CD4-positive, alpha-beta T cell treated with Interleukin-17A for 4 hours (primary cell): ENCODE measurements at places on chromosomes 5 and 9.

GRCh38 chr5:163888366-163888765 lies 382.9 kb downstream of the MAT2B start:
- no peak for DNase-seq

GRCh38 chr5:67146574-67146973 lies 50.0 kb downstream of the CD180 start:
- no peak for DNase-seq

- DNase-seq: no peak
Measured at GRCh38 chr9:14434158-14434504, 120.2 kb upstream of the NFIB start.

- peak; percentile 35 for DNase-seq
Measured at GRCh38 chr5:108382784-108383330, 959 bp upstream of the FBXL17 start.

- no peak for DNase-seq
Measured at GRCh38 chr9:93262537-93263310, 78.8 kb downstream of the WNK2 start.

DNA sequence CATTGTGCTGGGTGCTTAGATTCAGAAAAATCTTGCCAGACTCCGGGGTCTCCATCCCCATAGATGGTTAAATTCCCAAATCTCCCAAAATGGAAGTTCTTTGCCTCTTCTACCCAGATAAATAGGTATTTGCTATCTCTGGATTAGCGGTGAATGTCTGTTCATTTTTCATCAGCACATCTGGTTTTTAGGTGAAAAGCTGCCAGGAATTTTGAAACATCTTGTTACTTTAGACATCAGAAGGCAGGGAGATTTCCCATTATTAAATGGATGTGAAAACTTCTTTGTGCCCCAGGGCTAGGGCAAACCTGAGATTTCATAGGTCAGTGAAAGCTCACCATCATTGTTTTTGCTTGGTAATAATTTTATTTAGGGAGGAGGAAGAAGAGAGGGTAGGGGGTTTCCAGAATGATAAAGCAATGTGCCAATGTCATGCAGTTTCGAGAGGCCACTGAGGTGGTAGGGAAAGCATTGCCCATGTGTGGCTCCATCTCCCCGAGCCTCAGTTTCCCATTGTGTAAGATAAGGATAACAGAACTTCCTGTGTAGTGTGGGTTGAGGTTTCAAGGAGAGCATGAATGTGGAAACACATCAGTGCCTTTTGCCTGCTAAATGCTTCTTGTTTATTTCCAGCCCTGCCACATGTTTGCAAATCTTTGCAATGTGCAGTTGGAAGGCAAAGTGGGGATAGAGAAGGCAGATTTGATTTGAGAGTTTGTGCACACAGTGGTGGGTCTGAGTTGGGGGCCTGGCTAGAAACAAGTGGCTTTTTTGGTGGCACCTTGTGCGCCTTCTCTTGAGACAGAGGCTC lies 147.2 kb upstream of the KLF4 start:
- no peak for DNase-seq

DNA sequence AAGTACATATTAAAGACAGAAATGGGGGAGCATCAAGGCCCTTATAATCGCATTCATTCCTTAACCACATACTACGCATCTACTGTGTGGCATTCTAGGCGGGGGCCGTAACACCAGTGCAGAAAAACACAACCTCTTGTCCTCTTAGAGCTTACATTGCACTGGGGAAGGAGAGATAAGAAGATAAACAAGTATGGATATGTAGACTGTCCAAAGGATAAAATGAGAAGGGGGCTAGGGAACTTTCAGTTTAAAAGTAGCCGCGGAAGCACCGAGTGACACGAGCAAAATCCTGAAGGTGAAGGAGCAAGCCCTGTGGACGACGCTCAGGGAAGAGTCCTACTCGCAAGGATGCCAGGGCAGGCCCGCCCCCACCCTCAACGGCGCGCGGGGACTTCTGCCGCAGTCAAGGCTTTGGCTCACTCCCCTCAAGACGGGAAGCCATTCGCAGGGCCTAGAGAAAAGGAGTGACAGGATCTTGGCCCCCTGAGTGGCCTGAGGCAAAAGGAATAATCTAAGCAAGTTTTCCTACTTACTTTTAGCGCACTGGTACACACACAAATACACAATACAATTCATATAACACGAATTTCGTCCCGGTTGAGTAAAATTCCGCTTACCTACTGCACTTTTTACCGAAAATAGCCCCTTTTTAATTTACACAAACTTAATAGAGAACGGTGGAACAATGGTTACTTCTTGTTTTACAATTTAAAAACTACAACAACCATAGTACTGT lies 1.3 kb upstream of the NIPBL start:
- DNase-seq: peak; percentile 54

DNA sequence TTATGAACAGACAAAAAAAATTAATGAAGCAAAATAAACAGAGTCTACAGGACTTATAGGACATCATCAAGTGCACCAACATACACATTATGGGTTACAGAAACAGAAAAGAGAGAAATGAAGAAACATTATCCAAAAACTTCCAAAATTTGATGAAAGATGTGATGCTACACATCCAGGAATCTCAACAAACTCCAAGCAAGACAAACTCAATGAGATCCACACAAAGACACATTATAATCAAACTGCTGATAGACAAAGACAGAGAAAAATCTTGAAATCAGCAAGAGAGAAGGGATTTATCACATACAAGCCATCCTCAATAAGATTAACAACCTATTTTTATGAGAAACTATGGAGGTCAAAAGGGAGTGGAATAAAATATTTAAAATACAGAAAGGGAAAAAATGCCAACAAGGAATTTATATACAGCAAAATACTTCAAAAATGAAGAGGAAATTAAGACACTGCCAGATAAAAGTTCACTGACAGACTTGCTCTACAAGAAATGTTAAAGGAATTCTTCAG lies 101.0 kb downstream of the NR2F1-AS1 start:
- no peak for DNase-seq

- DNase-seq: no peak
Measured at GRCh38 chr5:115673596-115673995, 47.8 kb upstream of the TMED7 start.

DNA sequence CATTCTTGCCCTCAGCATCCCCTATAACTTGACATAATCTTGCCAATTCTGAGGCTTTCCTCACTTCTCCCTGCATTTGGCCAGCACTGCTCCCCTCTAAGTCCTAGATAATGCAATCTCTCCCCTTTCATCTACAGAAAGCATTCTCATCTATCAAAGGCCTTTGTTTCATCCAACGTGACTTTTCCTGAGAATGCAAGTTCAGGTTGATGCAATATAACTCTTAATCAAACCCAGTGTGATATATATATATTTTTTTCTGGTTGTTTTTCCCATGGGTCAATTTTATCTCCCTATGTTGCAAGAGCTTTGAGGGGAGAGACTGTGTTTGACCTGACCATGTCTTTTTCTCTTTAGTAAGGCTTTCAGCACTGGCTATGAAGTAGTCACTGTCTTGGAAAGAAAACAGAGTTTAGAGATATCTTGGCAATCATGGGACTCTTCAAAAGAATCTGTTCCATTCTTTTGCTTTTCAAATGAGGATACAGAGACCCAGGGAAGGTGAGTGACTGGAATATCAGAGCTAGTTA lies 268.6 kb downstream of the TRPM3 start:
- no peak for DNase-seq

- DNase-seq: no peak
Measured at GRCh38 chr9:105006514-105006913, 78.6 kb upstream of the ABCA1 start.

DNA sequence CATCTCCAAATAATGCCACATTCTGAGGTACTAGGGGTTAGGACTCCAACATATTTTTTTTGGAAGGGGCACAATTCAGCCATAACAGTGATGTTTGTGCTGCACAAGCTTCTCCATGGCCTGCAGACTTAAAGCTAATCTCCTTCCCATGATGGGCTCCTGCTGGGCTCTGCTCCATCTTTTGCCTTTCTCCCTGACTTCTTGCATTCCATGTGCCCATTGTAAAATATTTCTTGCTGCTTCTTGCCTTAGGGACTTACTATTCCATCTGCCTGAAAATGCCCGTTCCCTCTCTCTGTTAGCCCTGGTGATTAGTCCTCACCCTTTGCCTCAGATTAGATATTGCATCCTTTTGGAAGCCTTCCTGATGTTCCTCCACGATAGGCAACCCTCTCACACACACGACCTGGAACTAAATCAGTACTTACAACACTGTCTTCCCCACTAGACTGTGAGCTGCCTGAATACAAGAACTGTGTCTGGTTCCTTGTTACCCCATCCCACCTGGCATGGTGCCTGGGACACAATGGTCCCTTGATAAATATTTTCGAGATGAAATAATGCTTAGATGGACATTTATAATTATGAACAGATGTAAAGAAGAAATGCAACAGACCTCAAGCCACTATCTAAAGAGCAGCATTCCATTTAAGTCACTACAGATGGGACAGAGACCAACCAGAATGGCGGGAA lies 33.5 kb downstream of the OR1J1 start:
- DNase-seq: no peak

DNA sequence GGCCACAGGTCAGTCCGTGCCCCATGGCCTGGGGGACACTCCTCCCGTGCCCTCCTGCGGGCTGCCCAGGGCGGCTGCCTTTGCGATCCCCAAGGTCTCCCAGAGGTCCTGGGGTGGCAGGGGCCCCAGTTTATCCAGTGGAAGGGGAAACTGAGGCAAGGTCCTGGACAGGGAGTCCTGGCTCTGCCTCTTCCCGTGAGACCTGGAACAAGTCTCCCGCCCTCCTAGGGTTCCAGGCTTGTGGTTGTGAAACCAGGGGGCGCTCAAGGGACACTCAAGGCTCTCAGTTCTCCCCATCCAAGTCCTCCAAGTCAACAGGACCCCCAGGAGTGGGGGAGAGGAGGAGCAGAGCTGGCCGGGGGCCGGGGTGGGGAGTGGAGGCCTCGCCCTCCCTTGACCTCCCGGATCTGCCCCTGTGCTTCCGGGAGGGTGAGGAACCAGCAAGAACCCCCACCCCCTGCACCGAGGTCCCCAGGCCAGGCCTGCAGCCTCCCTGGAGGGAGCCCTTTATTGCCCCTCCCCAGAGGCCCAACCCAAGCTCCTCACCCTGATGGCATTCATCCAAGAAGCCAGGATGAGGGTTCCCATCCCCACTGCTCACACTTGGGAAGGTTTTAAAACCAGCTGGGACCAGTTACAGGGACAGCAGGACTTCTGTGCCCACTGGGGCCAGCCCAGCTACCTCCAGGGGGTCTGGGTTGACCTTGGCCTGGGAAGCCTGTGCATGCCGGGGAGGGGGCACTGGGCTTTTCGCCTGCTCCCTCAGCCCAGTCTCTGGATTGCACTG lies 24.7 kb upstream of the TMEM250 start:
- peak; percentile 22 for DNase-seq

DNA sequence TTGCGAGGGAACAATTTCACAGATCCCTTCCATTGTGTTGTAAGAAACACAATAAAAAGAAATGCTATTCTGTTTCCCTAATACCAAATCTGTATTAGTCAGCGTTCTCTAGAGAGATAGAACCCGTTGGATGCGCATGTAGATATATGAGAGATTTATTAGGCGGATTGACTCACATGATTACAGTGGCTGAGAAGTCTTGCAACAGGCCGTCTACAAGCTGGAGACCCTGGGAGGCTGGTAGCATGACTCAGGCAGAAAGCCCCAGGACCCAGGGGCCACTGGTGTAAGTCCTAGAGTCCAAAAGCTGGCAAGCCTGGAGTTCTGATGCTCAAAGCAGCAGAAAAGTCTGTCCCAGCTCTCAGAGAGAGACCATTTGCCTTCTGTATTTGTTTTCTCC lies 18.4 kb upstream of the IL17B start:
- no peak for DNase-seq

DNA sequence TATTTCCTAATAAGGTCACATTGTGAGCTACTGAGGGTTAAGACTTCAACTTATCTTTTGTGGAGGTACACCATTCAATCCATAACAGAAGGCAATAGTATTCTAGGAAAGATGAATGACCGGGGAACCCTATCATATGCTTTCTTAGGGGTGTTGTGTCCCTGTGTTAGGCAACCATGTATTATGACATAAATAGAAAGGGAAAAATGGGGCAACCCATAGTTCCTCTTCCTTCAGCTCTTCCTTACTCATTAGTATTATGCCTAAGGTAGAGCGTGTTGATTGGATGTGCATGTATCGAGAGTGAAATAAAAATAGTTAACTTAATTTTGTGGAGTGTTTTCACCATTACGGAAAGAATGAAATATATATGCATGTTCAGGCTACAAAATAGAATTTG lies 6.0 kb upstream of the CCNJL start:
- no peak for DNase-seq

- no peak for DNase-seq
Measured at GRCh38 chr9:75487856-75488718, 399.8 kb downstream of the OSTF1 start.

DNA sequence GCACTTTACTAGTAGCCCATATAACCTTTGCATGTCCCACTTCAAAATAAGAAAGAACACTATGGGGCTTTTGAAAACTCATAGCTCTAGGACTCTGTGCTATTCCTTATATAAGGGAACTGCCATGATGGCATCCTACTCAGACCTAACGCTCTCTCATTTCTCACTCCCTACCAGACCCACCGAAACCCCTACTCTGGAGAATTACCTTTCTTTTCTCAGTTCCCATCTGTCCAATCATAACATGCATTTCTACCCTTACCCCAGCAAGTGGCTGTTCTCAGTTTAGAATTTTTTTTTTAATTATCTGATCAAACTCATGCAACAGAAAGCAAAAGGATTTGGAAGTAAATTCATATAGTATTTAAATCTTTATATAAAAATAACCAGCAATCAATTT lies 27.3 kb downstream of the CARNMT1 start:
- DNase-seq: no peak

- DNase-seq: no peak
Measured at GRCh38 chr9:89994988-89995613, 390.3 kb downstream of the GADD45G start.

GRCh38 chr5:150161242-150162141 lies 5.1 kb upstream of the CDX1 start:
- DNase-seq: peak; percentile 72
